ENCODE measurements at places on chromosomes 4 and X.

GRCh38 chrX:125289209-125289608, 30.5 kb upstream of the TEX13C start:
- DNase-seq = no peak

DNA sequence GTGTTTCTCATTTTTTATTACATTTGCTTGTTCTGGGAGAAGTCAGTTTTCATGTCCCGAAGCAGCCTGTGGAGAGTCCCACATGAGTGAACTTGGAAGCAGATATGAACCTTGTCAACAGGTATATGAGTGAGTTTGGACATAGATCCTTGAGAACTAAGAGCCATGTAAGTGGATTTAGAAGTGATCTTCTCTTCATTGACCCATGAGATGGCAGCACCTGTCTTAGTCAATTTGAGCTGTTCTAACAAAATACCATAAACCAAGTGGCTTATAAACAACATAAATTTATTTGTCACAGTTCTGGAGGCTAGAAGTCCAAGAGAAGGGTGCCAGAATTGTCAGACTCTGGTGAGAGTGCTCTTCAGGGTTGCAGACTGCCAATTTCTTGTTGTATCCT, 1043.8 kb downstream of the ADGRL3 start:
- DNase-seq = no peak

- DNase-seq = no peak
These were observed 368.9 kb upstream of the CTSO start for GRCh38 chr4:156322592-156322991.

GRCh38 chr4:123616951-123617461, 220.4 kb downstream of the SPRY1 start:
- DNase-seq = no peak

DNA sequence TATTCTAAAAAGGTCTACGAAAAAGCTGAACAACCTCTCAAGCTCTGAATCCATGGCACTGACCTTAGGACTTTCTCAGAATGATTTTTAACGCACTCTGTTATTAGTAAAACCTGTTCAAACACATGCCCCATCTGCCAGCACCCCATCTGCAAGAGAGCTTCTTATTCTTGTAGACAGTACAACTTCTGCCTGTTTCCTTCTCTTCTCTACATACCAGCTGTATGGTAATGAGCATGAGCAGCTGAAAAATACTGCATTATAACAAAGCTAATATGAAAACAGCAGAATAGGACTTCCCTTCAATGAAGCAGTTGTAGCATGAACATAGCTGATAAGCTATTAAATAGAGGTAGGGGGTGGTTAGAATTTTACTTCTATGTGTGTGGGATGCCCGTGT, 167.9 kb downstream of the FBXW7 start:
- DNase-seq = peak; percentile 9

DNA sequence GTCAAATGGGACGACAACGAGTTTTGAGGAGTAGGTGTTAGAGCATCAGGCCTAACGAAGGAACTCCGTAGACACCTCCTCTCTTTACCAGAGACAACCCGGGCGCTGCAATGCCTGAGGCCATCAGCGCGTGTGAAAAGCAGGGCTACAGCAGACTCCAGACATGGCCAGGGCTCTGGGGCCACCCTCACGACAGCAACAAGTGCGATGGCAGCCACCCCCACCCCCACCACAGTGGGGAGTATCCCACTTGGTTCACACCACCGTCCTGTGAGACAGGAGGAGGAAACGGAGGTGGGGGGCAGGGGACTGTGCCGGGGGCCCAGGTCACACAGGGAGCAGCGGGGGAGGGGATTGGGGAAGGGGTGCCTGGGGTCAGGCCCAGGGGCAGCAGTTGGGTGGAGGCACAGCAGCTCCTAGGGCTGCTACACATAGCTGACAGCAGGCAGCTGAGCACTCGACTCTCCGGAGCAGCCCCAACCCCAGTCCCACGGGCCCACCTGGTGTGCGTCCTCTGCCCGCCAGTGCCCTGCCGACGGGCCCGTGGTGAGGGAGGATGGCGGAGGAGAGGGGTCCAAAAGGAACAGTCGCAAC, 8.5 kb downstream of the LRPAP1 start:
- DNase-seq = no peak

- no peak for DNase-seq
These were observed 85.1 kb upstream of the ZCCHC13 start for GRCh38 chrX:74218895-74219294.

DNA sequence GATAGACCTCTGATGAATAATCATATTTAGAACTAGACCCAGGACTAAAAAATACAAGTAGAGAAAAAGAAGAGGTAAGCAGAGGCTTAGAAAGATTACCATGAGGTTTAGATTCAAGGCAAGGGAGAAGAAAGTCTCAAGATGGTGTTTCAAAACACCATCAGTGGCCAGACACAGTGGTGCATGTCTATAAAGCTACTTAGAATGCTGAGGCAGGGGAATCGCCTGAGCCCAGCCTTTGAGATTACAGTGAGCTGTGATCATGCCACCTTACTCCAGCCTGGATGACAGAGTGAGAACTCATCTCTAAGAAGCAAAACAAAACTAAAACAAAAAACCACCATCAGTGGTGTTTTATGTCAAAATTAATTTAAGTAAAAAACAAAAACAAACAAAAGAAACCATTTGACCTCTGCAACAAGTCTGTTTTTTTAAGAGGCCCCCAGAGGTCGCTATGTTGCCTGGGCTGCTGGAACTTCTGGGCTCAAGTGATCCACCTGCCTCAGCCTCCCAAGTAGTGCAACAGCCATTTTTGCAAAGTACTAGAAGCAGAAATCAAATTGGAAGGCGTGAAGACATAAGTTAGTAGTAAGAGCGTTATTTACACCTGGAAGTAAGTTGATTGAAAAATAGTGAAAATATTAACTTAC, 784.3 kb downstream of the ADGRL3 start:
- no peak for DNase-seq

DNA sequence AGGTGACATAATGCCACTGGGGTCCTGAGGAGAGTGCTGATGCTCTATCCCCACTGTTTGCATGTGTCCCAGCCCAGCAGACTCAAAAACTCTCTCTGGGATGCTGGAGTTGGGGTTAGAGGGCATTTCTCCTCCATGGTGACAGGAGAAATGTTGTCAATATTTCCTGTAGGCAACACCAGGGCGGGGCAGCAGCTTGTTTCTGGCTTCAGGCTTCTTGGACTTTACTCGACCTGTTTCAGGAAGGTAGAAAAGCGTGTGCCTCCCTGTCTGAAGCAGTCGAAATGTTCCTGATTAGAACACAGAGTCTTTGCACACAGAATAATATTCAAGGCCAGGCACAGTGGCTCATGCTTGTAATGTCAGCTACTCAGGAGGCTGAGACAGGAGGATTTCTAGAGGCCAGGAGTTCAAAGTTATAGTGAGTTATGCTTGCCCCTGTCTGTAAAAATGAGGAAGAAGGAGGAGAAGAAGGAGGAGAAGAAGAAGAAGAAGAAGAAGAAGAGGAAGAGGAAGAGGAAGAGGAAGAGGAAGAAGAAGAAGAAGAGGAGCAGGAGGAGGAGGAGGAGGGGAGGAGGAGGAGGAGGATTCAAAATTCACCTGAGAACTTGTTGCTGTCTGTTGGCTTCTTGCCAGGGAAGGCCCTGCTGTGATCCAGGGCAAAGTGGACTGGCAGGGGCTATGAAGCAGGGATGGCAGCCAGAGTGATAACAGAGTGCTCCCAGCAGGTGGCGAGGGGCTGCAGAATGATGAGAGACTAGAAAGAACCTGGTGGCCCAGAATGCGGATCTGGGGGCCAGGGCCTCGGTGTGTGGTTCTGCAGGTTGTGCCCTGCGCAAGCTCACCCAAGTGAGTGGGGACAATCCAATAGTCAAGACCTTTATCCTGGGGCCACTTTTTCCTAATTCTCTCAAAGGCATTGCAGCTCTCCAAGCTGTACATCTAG, 82.9 kb downstream of the RTL5 start:
- no peak for DNase-seq

DNA sequence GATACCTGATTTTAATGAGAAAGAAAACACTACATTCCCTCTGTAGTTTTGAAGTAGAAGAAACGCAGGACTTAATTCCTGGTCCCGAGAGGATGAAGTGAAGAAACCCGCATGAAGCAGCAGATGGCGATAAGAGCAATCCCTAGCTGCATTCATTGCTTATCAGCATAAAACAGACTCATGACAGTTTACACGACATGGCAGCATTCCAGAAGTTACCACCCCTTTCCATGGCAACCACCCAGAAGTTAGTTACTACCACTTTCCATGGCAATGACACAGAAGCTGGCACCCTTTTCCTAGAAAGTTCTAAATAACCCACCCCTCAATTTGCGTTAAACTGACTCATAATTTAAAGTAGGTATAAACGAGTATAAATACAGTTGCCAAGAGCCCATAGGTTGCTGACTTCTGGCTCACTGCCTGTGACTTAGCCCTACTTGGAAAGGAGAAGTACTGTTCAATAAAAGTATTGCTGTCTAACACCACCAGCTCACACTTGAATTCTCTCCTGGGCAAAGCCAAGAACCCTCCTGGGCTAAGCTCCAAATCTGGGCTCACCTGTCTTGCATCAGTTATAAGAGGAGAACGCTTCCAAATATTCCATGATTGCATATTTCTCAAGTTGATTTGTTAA, 5.5 kb upstream of the XAGE2 start:
- no peak for DNase-seq

DNA sequence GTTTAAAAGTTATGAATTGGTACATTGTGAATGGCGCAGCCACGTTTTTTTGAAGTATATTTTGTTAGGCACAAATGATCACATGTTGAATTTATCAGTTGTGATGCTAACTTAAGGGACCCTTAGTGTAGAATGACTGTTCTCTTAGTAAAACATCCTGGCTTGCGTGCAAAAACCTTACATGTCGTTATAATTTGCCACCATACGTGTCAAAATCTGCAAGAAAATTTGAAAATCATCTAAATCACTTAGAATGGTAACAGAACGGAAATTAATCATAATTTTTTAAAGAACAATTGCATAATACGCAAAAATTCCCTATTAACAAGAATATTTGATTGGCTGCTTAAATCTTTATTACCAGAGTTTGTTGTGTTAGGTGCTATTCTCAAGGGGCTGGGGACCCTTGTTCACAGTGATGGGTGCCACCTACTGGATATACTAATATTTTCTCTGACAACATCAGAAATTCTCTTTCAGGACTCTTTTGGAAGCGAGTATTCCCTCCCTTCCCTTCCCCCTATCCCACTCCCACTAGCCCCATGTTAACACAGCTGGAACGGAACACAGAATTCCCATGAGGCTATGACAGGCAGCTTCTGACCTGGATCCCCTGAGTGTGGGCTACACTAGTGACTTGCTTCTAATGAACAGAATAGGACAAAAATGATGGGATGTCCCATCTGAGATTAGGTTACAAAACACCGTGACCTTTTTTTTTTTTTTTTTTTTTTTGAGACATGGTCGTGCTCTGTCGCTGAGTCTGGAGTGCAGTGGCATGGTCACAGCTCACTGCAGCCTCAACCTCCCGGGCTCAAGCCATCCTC, 71.8 kb downstream of the SUPT20HL2 start:
- peak; percentile 47 for DNase-seq

- no peak for DNase-seq
These were observed 112.0 kb downstream of the CFAP299 start for GRCh38 chr4:80447493-80447892.

DNA sequence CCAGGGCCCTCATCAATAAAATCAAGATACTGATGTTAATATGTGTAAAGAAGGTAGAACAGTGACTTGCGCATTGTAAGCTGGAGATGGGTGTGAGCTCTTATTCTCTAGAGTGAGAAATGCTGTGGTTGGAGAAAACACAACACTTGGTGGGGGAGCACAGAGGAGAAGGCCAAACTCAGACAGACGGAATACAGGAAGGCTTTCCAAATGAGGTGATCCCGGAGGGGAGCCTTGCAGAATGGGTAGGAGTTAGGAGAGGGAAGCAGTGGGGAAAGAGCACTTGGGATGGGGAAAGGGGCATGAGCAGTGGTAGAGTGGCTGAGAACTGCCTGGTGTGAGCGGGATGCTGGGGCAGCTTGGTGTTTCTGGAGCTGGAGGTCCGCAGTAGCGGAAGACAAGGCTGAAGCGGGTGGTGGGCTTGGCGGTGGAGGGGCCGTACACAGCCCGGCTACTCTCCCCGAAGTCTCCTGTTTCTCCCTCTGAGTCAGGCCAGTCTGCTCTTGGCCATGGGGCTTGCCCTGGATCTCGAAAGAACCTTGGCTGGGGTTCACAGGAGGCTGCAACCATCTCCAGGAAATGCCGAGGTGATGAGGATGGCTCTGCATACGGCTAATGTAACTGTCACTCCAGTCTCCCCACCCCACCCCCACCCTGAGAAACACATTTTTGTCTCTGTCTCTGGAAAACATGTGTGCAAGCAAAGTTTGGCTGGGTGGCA, 11.3 kb upstream of the PLAC1 start:
- no peak for DNase-seq

DNA sequence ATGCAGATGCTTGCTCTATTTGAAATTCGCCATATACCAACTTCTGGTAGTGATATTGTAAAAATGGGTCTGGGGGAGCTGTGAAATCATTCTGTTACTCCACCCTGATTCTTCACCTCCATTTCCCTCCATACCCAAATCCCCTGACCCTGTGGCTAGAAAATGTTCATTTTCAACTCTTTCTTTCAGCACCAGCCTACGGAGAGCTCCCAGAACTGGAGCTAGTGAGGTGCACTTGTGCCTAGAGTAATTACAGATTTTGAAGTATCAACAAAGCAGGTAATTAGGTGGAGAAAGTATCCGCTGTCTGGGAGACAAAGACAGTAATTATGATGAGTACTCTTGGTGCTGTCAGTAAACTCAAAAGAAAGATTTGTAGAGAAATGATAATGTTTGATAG, 8.1 kb downstream of the ARHGAP36 start:
- no peak for DNase-seq

- DNase-seq = no peak
These were observed 88.6 kb upstream of the FRMPD3 start for GRCh38 chrX:107360788-107361360.

DNA sequence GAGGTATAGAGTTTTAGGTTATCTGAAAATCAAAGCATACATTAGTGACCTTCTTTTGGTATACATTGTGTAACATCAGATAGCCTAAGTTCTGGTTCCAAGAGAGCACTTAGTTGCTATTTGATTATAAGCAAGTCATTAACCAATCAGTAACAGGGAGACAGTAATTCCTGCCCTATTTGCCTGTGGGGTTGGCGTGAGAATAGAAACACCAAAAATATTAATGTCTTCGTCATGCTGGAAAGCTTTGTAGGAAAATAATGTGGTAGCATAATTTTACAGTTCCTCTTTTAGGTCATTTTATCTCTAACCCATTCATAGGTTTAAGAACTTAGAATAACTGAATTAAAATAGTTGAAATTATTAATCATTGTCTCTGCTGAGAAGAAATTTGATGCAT, 37.8 kb downstream of the NPNT start:
- DNase-seq = no peak

GRCh38 chr4:32624943-32625603, 1904.9 kb downstream of the PCDH7 start:
- no peak for DNase-seq

DNA sequence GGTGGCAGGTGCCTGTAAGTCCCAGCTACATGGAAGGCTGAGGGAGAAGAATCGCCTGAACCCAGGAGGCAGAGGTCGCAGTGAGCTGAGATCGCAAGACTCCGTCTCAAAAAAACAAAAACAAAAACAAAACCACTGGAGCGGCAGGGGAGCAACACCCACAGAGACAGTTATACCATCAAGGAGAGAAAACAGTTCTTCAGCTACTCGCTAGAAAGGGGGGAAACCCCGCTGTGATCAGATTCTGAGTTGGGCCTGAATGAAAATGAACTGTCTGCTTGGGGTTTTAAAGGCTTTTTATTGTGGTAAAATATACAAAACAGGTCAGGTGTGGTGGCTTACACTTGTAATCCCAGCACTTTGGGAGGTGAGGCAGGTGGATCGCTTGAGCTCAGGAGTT, 16.8 kb upstream of the IRAK1 start:
- no peak for DNase-seq

GRCh38 chr4:111263836-111264235, 641.0 kb upstream of the PITX2 start:
- DNase-seq = no peak

- DNase-seq = no peak
These were observed 27.5 kb upstream of the DOCK11 start for GRCh38 chrX:118468122-118468521.

Data from NCI-H2107 (cell line).